Aorta (tissue), 5 donors: ENCODE measurements at places on chromosomes 6 and 20. TPM values are rescaled to one million over a fixed set of nuclear protein-coding genes. Genes with fewer than 3 reads are reported as not detected.

- DNase-seq: no peak
These were observed 201.8 kb upstream of the LRFN2 start for GRCh38 chr6:40788661-40789655.

DNA sequence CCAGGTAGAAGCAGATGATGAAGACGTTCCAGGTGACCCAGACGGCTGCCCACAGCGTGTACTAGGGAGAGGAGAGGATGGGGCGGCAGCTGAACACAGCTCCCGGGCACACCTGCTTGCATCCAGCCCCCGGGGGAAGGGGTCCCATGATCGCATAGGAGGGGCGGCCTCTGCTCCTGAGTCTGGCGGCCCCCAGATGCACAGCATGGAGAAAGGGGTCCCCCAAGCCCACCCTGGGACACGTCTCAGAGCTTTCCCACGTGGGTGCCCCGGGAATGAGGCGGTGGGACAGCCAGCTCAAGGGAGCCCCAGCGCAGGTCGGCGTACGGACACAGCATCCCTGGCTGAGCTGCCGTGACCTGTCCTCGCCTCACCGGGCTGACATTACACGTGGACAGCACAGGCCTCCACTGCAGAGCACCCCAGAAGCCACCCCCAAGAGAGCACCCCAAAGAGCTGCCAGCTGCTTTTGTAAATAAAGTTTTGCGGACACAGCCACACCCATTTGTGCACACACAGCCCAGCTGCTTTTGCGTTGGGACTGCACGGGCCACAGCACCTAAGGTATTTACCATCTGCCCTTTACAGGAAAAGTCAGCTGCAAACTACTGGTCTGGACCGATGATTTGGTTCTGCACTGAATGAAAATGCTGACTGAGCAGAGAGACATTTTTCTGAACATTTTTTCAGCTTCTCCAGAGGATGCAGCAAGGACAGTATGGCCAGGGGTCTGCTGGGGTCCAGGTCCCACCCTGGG lies 5.2 kb downstream of the NKAIN4 start:
- DNase-seq: no peak

The COL21A1 gene
- polyA plus RNA-seq: 22.9 TPM

The TAB2 gene
- 22.2 TPM for polyA plus RNA-seq

The SLC35A1 gene
- polyA plus RNA-seq: 13.3 TPM

The EPHA7 gene
- polyA plus RNA-seq: not detected

DNA sequence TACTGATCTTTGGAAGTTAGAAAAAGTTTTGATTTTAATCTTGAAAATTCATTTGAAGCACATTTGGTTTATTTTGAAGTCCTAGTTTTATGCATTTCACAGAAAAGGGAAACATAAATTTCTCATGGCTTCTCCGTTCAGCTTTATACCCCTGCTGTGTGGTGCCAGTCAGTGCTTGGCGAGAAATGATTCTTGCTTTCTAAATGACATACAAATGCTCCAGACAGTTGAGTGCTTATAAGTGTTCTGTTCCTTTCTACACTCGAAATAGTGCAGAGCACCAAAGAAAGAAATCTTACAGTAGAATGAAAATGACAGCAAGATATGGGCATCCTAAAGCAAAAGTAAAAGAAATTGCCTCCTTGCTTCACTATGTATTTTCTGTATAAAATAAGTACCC lies 9.0 kb upstream of the ZNF292 start:
- DNase-seq: no peak

DNA sequence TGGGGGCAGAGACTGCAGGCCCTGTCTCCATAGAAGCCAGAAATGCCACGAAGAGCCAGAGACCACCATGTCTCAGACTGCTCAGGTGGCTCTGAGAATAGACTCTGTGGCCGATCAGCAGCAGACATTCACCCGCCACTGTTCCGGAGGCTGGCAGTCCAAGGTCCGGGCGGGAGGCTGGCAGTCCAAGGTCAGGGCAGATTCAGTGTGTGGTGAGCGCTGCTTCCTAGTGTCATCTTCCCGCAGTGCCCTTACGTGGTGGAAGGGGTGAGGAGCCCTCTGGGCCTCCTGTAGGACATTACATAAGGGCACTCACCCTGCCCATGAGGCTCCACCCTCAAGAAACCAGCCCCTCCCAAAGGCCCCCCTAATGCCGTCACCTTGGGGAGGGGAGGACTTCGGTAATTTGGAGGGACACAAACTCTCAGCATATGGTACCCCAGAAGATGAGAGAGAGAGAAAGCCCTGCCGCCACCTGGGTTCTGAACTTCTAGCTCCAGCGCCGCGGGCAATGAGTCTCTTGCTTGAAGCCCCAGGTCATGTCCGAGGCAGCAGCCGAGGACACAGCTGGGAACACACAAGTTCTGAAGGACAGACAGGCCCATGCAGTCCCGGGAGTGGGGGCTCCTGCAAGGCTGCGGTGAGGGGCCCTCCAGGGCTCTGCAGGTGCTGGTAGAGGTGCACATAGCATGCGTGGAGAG lies 36.4 kb downstream of the DACT2 start:
- DNase-seq: no peak

GRCh38 chr6:170043150-170043819 lies 247.6 kb downstream of the DLL1 start:
- DNase-seq: peak; percentile 42

The PBOV1 gene
- not detected for polyA plus RNA-seq

The FAM217B gene
- 5.6 TPM for polyA plus RNA-seq
